Left ventricle myocardium superior (tissue), 1 donor: ENCODE measurements at places on chromosomes 6 and 20.
A peak's percentile ranks its signal among the peaks of the same experiment; 100 is the strongest.

DNA sequence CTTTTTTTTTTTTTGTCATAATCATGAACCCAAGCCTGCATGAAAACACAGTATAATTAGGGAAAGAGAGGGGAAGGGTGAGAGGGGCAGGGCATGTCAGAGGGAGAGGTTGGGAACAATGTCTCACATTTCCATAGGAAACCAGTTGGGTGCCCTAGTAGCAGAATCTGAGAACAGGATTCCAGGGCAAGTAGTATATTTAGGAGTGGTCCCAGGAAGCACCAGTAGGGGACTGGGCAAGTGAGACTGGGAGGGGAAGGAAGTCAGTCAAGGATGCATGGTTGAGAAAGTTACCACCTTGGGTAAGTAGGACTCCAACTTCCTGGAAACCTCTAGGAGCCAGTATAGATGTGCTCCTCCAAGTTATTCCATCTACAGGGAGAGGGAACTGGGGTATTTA is 88.6 kb upstream of the MAFB start:
- DNase-seq = no peak

GRCh38 chr20:16729565-16730460 is at the start of gene SNRPB2:
SNRPB2 (plus strand) TSS chr20:16730026; CDS start chr20:16731703, 1,677 bp downstream.
- peak; percentile 94 for DNase-seq

GRCh38 chr6:160535270-160535669 is 128.8 kb downstream of the LPA start:
- no peak for DNase-seq

DNA sequence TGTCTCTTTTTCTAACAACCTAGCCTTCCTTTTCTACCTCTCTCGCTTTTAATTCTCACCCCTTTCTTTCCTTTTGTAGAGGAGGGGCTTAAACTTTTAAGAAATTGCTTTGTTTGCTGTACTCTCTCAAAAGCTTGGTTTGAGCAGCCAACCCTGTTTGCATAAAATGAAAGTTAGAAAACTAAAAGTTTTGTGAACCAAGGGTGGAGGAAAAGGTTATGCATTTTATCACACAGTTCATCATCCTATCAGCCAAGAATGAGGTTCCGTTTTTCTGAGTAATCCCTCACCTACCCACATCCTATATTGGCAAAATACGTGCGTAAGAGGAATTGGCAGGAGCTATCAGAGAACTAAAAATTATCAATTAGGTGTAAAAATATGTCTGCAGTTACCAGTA is 42.8 kb upstream of the LOC128125822 start:
- no peak for DNase-seq

DNA sequence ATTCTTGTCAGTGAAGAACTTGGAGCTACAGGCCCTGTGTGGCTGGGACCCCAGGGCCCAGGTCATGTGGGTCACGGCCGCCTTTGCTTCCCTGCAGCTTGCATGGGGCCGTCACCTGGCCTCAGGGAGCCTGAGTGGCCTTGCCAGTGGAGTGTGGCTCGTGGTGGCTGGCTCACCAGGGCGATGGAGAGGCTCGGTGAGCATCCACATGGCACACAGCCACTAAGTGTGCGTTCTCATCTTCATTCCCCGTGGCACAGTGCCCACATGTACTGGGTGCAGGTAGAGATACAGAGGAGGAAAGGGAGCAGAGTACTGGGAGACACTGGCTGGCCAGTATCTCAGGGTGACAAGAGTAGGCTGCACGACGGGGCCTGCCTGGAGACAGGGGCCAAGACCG is 21.5 kb downstream of the MANBAL start:
- no peak for DNase-seq

- no peak for DNase-seq
Observed at GRCh38 chr6:157008568-157008967, 231.4 kb downstream of the ARID1B start.

GRCh38 chr6:169592558-169592957 is 109.3 kb downstream of the WDR27 start:
- DNase-seq = no peak

DNA sequence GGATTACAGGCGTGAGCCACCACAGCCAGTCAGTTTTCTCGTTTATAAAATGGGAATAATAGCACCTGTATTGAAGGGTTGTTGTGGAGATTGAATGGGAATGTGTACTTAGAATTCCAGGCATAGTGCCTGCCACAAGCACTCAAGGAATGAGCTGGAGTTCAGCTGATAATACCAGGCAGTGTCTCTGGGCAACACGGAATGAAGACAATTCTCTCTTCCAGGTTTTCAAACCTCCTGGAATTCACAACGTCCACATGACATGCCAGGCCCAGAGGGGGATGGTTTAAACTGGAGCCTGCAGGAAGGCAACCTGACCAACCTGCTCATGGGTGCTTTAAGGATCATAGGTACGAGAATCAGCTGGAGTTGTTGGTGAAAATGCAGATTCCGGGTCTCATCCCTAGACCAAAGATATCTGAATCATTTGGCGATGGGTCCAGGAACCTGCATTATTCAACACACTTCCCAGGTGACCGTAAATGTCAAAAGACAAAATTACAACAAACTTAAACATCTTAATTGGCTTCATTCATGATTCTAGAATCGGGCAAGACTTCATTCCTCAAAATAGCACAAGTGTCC is 1.9 kb upstream of the PTPN1 start:
- DNase-seq = no peak

- no peak for DNase-seq
Observed at GRCh38 chr6:31485055-31485454, 12.9 kb upstream of the MICB start.

DNA sequence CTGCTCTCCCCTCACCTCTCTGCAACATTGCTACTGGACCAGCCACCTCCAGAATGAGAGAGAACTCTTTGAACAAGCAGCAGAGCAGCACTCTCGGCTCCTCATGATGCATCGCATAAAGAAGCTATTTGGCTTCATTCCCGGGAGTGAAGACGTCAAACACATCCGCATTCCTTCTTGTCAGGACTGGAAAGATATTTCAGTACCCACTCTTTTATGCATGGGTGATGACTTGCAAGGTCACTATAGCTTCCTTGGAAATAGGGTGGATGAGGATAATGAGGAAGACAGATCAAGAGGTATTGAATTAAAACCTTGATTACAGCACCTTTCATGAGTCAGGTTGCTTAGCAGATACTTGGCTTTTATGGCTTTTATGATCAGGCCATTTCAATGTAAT is 4.3 kb downstream of the CALHM4 start:
- DNase-seq = no peak
